ENCODE measurements at places on chromosomes 2 and 18.

- DNase-seq = no peak
Measured at GRCh38 chr18:30682672-30683071, 359.9 kb downstream of the DSC3 start.

DNA sequence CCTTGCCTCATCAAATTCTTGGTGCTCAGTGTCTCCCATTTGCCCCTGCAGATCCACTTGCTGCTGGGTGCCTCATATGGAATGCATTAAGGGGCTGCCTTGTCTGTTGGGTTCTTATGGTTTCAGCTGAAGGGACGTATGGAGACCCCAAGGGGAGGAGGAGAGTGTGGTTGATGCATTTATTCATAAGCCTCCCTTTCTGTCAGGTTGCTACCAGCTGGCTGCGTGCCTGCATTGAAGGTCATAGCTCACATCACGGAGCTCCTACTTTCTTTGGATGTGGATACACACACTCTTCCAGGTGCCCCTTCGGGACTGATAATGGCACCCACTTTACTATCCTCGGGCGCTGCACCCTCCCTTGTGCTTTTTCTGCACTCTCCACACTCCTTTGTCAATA, 377.9 kb downstream of the SLC4A3 start:
- DNase-seq = no peak

- no peak for DNase-seq
Measured at GRCh38 chr2:23411752-23412431, 26.9 kb downstream of the KLHL29 start.

DNA sequence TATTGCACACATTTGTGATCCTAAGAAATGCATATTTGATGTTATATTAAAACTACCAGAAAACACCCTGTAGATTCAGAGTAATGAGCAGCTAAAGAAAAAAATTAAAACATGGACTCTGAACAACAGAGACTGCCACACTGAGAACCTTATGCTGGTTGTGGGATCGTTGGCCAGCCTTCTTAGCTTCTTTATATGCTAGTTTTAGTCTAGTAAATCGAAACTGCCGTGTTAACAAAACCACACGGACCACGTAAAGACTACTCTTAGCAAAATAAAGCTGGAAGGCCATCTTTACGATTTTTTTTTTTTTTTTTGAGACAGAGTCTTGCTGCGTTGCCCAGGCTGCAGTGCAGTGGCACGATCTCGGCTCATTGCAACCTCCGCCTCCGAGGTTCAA, 22.8 kb downstream of the PER2 start:
- DNase-seq = no peak

GRCh38 chr18:55340998-55341397, 247.0 kb downstream of the TCF4 start:
- DNase-seq = no peak

DNA sequence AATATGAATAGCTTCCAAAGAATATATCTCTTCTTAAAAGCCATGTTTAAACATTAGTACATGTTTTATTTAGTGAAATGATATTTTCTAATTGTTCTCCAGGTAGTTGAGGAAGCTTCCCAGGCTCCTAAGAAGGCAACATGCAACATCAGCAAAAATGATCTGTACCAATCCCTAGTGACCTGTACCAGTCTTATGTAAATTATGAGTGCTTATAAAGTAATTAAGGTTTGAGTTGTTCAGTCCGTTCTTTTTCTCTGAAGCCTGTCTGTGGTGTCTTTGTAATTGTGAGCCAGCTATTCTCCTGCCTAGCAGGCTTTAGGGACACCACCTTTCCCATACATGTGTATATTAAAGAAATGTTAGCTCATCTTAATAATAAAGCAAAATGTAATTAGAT, 98.2 kb downstream of the PKP4 start:
- DNase-seq = no peak

DNA sequence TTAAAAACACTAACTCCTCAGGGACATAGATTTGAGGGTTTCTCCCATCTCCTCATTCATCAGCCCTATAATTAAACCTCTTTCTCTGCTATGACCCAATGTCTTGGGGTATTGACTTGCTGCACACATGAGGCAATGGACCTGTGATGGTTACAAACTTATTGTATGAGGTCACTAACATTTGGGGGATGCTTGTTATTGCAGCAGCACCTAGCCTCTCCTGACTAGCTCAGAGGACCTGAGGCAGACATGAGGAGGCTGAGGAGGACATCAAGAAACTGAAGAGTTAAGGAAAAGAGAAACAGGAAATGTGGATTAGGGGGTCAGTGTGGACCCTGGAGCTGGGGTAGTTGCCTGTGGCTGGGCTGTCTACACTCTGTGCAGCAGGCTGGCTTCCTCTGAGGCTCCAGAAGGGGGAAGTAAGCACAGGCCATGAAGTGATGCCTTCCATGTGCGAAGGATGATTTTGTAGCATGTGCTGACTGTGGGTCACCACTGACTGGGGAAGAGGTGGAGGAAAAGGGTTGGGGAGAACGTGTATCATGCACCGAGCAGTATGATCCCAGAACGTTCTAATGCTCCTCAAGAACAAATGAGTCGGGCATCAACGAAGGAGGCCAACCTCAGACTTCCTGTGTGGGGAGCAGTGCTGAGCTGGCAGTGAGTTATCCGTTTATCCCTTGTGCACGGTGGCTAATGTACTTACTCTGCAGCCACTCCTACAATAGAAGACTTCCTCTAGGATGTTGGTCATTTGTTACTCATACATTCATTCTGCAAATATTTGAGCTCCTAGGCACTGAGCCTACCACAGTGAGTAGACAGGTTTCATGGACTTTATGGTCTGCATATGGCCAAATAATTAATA, 42.1 kb upstream of the RFX8 start:
- no peak for DNase-seq

GRCh38 chr2:128282246-128282975, 36.3 kb downstream of the HS6ST1 start:
- no peak for DNase-seq

GRCh38 chr2:66013456-66013855, 421.5 kb upstream of the MEIS1 start:
- no peak for DNase-seq

GRCh38 chr2:58135861-58136260, 89.3 kb downstream of the VRK2 start:
- DNase-seq = no peak

- DNase-seq = no peak
Measured at GRCh38 chr2:25251071-25251421, 82.7 kb upstream of the POMC start.

DNA sequence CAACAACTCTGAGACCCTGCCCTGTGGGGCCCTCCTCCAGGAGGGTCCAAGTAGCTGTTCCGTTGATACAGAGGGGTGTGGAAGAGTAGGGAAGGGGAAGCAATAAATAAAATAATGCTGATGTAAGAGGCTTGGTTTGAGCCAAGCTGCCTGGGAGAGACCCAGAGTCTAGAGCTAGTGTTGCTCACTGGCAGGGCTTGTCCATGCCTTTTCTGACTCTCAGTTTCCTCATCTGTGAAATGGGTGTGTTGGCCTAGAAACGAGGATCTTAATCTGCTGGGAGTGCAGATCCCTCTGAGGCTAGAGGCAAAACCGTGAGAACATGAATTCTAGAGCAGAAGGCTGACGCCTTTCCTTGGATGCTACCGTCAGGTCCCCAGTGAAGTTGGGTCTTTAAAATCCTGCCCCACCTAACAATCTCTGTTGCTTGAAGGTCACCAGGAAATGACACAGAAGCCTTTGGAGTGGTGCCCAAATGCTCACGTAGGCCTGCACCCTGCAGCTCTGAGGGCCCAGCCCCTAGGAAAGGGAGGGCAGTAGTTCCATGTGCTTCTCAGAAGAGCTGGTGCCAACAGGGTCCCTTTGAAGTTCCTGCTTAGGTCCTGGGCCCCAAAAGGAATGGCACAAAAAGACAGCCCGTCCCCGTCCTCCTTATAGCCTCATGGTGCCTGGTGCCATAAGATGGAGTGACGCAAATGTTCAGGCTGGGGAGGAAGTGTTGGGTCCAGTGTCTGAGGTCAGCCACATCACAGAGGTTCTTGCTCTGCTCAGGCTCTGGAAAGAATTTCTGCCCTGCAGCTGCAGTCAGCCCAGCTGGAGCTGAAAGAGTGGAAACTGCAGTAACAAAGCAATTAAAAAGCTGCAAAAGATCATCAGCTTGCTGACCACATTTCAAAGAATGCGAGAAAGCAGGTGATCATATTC, 73.2 kb upstream of the SMAD2 start:
- DNase-seq = no peak

DNA sequence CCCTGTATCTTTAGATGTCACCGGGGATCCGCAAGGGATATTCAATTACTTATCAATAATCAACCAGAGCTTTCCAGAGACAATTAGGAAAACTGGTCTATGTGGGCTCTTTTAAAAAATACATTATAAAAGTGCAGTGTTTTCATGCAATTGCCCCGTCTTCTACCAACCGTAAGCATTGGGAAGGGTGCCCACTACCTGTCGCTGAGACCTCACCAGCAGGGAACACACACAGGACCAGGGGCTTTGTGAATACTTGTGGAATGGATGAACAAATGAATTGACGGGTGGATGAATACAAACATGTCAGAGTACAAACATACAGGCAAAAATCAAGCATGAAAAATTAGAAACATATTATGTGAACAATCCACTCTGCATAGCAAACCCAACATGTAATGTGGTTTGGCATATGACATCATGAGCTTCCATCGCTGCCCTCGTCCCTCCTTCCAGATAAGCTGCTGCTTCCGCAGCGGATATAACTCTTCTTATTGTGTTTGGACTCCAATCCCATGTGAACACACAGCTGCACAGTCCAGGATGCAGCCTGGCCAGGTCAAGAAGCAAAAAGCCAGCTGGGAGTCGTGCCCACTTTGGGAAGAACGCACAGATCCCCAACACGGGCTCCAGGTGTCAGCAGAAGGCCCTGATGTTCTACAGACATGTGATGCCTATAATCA, 5.3 kb downstream of the FHL2 start:
- no peak for DNase-seq

DNA sequence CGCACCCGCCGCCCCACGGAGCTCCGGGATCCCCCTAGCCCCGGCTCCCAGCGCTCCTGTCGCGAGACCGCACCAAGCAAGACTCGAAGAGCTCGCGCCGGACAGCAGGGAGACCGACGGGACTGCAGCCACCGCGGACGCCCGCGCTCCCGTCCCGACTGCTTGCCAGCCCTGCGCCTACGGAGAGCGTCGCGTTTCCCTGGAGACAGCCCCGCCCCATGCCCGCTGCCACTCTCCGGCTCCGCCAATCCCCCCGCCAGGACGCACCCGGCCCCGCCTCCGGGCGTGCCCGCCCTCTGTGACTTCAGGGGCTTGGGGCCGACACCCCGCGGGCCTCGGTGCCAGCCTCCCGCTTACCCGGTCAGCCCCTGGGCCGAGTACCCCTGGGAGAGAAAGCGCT, at the start of gene ANKMY1:
Gene ANKMY1 (minus strand): TSS at position 181 of the 400 bp plus-strand sequence. CDS start 653 bp downstream, outside the sequence.
- no peak for DNase-seq

DNA sequence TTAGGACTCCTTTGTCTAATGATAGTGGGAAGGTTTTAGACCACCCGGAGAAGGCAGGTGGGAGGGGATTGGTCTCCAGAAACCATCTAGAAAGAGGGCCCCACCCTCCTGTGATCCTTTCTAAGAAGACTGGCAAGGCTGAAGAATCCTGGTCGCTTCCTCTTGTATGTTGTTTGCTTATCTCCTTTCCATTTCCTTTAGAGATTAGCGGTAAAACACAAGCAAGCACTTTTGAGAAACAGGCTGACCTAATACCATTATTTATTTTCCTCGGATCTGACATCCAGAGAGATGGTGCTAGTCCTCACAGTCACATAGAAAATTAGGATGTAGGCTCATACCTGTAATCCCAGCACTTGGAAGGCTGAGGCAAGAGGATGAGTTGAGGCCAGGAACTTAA, 45.2 kb upstream of the SPRED2 start:
- DNase-seq = no peak

DNA sequence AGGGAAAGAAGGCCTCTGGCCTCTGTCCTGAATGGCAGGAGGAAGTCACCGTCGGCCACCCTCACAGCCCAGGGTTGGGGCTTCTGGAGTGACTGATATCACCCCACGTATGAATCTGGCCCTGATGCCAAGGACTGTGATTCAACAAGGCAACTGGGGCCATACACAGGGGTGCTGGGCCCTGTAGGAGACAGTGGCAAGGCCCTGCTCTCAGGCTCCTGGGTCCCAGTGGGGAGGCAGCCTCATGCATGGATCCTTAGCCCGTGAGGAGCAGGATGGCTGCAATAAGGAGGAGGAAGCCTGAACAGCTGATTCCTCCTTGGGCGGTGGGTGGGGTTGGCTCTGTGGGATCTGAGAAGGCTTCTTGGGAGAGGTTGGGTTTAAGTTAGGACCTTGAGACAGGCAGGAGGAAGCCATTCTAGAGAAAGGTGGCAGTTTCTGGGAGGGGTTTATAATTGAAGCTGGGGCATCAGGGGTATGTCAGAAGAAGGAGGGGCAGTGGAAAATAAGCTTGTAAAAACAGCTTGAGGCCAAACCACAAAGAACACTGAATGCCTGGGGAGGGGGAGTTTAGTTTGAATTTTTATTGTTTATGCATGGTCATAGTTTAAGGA, 42.8 kb upstream of the LAPTM4A start:
- no peak for DNase-seq

- DNase-seq = no peak
Measured at GRCh38 chr2:55029098-55029497, 21.2 kb downstream of the RTN4 start.

DNA sequence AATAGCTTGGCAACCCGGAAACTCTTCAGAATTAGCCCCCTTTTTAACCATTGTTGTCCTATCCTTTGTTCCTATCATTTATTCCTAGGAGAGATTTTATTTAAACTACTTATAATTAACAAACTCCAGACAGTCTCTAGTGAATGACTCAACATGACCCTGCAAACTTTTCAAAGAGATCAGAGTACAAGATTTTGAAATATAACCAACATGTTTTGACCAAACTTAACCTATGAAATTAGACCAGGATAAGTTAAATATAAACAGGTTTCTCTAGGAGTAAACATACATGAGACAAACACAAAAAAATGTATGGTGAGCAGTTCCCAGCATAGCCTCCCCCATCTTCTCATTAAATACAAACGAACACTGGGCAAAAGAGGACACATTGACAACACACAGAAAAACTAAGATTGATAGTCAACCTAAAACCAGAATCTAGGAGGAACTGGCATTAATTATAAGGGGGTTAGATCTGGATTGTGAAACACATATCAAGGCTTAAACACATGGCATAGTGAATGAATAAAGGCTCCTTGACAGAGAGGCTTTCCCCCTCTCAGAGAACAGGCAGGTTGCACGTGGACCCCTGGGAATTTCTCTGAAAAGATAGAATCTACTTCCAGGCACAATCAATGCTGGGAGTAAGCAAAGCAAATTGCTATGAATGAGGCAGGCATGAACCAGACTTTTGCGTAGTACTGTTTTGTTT, 284.1 kb downstream of the IRS1 start:
- no peak for DNase-seq

DNA sequence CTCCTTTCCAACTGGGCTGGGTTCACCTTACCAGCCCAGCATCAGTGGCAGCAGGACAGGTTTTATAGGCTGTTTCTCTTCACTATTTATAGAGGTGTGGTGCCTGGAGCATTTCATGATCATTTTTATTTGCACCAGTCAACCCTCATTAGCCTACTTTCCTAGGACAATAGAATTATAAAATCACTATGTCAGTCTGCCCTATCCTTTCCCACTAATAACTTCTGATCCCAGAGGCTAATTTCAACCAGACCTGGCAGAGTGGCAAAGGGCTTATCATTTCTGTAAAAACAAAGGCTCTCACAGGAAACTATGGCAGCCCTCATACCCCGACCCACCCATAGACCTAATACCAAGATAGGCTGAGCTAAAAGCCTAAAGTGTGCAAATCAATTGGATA, 243.5 kb upstream of the TMEFF2 start:
- DNase-seq = no peak

Measured in DMS79 (cell line).